T-helper 17 cell (primary cell): ENCODE measurements at places on chromosomes 3 and 15. TPM values are rescaled to one million over a fixed set of nuclear protein-coding genes. Genes with fewer than 3 reads are reported as not detected.
A peak's percentile ranks its signal among the peaks of the same experiment; 100 is the strongest.

PCOLCE2 gene
- total RNA-seq: not detected

CYP11A1 gene
- not detected for total RNA-seq

ARRDC4 gene
- total RNA-seq: 2.0 TPM

ZDHHC19 gene
- total RNA-seq: not detected

DNA sequence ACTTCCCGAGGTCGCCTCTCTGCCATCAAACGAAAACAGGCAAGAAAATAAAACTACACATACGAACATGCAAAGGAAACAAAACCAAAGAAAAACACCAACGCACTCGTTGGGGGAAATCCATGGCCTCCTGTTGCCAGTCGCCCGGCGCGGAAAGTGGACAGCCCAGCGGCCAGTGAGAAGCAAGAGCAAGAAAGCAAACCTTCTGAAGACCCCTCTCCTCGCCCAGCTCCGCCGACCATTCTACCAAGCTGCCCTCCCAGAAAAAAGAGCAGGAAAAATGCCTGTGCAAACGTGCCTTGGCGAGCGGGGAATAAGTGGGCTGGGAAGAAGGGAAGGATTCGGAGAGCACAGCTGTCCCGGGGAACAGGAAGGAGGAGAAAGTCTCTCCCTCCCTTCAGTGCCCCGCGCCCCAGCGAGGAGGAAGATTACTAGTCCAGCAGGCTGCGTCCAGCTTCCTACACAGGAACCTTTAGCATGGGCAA, 802 bp upstream of the NECTIN3 start:
- peak overlapping the region; percentile 97 for H3K4me3 ChIP-seq
- peaks cover 2% of the 10 kb centered on the region for H3K36me3 ChIP-seq
- peaks cover 38% of the 10 kb centered on the region for H3K4me1 ChIP-seq
- peak overlapping the region; percentile 97 for H3K27ac ChIP-seq

GRCh38 chr15:66278056-66278455, 15.3 kb upstream of the DIS3L start:
- H3K27me3 ChIP-seq: peaks cover 21% of the 10 kb centered on the region
- no peak overlapping the region for H3K4me3 ChIP-seq
- DNase-seq: no peak
- H3K36me3 ChIP-seq: no peaks in the 10 kb centered on the region

GRCh38 chr15:50943638-50944037, 35.2 kb downstream of the AP4E1 start:
- H3K4me3 ChIP-seq: no peak overlapping the region
- no peak overlapping the region for H3K27ac ChIP-seq
- H3K27me3 ChIP-seq: no peaks in the 10 kb centered on the region
- H3K36me3 ChIP-seq: peaks cover 8% of the 10 kb centered on the region
- H3K4me1 ChIP-seq: peaks cover 2% of the 10 kb centered on the region
- DNase-seq: no peak

DNA sequence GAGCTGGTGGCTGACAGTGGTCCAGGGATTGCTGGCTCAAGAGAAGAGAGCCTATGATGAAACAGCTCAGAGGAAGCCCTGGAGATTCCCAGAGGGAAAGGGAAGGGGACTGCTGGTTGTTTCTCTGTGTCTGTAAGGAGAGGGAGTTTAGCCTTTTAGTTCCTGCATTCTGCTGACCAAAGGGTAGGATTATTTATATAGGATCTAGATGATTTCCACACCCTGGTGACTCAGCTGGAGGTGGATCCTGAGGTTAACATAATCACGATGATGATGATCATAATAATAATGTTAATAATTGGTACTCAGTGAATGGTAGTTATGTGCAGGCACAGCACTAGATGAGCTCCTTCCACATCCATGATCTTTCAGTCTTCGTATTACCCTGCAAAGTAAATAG, 144.9 kb downstream of the EPHB1 start:
- H3K36me3 ChIP-seq: no peaks in the 10 kb centered on the region
- H3K4me3 ChIP-seq: no peak overlapping the region
- no peak overlapping the region for H3K27ac ChIP-seq
- H3K4me1 ChIP-seq: no peaks in the 10 kb centered on the region

GRCh38 chr3:128848936-128849335, 30.5 kb upstream of the ACAD9 start:
- DNase-seq: no peak
- no peak overlapping the region for H3K27ac ChIP-seq
- no peaks in the 10 kb centered on the region for H3K36me3 ChIP-seq
- H3K4me1 ChIP-seq: peaks cover 11% of the 10 kb centered on the region
- no peak overlapping the region for H3K4me3 ChIP-seq
